ENCODE measurements at places on chromosomes 7 and 10.
A peak's percentile ranks its signal among the peaks of the same experiment; 100 is the strongest.

DNA sequence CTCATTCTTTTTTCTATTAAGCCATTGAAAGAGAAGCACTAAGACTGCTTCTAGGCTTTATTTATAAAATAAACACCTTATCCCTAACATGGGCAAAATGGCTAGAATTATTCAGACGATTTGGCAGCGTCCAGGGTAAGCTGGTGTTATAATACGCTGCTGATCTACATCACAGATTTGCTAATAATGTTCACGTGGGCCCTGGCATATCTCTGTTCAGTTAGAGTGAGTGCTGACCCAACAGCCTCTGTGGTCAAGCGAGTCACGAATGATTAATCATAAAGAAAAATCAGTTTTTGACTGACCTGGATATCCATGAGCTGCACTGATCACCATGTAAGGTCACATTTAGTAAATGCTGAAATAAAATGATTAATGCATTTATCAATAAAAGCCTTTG lies 28.4 kb upstream of the CBLL1 start:
- DNase-seq = no peak

- peak; percentile 26 for DNase-seq
These were observed 4.0 kb upstream of the LEP start for GRCh38 chr7:128236924-128237586.

- no peak for DNase-seq
These were observed 125.2 kb upstream of the CARD11 start for GRCh38 chr7:3168869-3169268.

- no peak for DNase-seq
These were observed 31.2 kb downstream of the ZMIZ1 start for GRCh38 chr10:79099898-79100448.

GRCh38 chr10:63717027-63717715 lies 196.0 kb downstream of the REEP3 start:
- DNase-seq = no peak

DNA sequence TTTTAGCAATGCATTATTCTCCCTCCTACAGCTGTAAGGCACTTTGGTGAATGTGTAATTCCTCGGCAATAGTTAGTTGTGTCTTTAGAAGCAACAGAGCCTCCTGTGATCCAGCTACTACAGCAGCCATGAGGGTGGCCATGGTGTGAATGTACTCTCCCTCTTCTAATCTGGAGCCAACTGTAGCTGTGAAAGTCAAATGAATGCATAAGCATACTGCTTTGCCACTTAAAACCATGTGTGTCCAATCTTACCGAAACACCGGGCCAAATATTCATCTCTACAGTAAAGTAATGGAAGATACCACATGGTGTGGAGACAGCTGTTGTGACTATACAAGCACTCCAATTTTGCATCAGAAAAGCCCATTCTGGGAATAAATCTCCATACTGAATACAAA lies 195.0 kb downstream of the DNAJC1 start:
- DNase-seq = no peak

DNA sequence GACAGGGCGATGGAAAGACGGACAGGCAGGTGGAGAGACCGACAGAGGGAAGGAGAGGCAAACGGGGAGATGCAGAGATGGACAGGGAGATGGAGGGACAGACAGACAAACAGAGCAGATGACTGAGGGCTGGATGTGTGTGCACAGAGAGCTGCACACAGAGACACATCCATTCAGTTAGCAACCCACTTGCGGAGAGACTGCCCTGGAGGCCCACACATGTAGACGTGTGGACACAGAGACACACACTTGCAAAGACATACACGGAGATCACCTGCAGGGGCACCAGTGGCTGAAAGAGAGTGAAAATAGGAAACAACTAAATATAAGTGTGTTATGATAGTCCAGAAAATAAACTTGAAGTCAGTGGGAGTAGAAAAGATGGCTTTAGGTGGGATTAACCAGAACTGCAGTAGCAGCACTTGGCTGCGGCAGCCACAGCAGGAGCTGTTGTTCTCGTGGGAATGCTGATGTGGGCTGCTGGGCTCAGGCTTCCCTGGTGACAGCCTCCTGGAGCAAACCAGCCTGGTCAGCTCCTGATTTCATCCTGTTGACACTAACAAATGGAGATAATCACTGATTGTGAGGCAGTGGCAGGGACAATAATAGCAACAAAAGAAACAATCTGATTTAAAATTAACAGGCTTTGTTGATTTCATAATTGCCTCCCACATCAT lies 134.1 kb downstream of the CCNY start:
- DNase-seq = no peak

DNA sequence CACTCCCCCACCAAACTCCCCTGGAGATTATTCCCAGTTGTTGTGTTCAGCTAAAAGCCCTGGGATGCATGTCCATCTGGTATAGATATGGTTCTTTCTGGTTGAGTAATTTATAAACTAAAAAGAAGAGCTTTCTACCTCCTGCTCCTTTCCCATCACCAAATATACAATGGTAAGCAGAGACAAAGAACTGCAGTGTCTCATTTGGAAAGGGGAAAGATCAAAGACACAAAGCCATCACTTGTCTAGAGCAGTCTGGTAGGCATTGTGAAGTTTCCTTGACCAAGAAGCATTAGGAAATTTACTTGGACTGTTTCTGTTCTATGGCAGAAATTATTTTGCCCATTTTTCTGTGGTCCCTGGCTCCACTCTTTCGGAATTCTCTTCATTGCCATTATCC lies 24.9 kb upstream of the PANK1 start:
- no peak for DNase-seq

DNA sequence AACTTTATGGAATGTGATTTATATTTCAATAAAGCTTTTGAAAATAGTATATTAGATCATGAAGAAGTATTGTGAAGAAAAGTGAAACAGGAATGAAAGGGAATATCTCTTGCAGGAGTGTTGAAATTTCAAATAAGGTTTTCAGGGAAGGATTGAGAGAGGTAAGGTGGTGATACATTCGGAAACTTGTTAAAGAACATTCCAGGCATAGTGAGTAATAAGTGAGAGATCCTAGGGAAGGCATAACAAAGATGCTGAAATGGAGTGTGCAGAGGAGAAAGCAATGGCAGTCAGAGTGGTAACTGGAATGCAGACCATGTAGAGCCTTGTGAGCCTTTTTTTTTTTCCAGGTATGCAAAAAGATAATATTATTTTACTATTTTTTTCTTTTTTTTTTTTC lies 4.1 kb downstream of the OR9A4 start:
- DNase-seq = no peak

GRCh38 chr10:12431151-12432101 lies 82.1 kb downstream of the CAMK1D start:
- DNase-seq = no peak

GRCh38 chr10:126380352-126381076 lies 7.8 kb downstream of the ADAM12 start:
- no peak for DNase-seq

DNA sequence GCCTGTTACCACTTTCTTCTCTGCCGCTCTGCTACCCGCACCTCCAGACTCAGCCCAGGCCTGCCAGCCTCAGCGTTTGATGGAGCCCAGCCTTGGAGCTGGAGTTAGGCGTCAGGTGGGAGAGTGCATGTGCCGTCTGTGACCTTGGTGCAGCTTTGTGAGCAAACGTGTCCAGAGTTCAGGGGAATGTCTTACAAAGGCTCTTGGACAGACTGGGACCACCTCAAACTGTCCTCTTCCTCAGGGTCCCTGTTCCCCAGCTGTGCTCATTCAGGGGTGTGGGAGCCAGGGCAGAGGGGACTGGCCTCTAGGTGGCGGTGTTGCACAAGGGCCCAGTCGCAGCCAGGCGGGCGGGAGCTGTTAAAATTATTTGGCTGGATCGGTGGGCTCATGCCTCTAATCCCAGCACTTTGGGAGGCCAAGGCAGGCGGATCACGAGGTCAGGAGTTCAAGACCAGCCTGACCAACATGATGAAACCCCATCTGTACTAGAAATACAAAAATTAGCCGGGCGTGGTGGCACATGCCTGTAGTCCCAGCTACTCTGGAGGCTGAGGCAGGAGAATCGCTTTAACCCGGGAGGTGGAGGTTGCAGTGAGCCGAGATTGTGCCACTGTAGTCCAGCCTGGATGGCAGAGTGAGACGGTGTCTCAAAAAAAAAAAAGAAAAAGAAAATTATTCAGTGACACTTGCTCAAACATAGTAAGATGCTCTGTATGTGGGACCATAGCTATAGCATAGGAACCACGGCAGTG lies 89.2 kb downstream of the ADCY1 start:
- DNase-seq = peak; percentile 32

GRCh38 chr10:72204724-72205123 lies 11.1 kb upstream of the ANAPC16 start:
- no peak for DNase-seq

Measured in DND-41 (cell line).